Dermis blood vessel endothelial cell (primary cell): ENCODE measurements at places on chromosomes 5 and 9.

- DNase-seq, result no peak
Measured at GRCh38 chr9:135739271-135740220, 37.6 kb downstream of the KCNT1 start.

- no peak for DNase-seq
Measured at GRCh38 chr5:124301850-124302249, 444.6 kb downstream of the ZNF608 start.

DNA sequence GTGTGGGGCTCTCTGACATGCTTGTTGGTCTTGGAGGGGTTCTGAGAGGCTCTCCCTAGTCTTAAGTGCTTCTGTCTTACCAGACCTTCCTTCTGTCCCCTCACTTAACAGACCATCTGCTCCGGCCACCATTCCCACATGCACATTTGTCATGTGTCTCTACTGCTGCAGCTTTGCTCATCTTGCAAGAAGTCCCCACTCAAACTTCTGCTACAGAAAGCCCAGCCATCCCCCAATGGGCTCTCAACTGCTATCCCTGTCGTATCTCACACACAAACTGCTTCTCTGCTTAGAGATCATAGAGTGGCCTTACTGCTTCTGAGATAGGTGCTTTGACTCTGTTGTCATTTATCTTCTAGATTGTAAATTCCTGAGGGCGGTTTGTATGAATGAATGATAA is 69.4 kb downstream of the NUP214 start:
- DNase-seq, result no peak

DNA sequence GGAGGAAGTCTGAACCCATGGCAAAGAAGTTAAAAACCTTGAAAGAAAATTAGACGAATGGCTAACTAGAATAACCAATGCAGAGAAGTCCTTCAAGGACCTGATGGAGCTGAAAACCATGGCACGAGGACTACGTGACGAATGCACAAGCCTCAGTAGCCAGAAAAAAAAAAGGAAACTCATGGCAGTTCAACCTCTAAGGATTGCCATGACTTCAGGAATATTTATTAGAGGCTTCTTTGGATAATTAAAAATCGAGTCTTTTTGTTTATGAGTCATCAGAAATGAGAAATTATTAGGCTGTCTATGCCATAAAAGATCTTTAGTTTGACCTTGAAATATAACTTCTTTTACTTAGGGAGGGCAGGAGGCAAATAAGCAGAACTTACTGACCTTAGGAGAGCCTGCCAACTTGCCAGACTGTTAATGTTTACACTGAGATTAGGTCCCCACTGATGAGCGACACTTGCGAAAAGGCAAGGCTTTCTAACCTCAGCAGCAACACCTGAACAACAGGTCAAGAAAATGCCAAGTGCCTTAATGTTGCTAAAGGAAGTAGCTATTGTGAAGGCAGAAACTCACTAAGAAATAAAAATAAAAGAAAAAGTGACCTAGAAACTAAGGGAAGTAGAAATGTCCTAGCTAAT is 55.2 kb upstream of the TUSC1 start:
- DNase-seq, result no peak

DNA sequence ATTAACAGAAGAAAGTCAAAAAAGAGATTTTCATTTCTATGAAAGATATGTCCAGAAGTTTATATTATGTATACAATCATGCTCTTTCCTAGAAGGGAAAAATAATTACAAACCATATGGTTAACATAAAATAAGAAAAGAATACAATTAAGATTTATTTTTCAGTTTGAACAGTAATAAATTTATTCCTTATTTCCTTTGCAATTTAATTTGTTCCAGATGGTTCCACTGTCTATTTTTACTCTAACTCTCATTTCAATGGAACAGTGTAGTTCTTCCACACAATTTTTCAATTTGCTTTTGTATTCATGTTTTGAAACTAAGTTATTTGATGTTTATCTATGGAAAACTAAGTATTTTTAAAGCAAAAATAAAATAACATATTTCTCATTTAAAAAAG is 1026.3 kb downstream of the TAF11L14 start:
- DNase-seq, result no peak

DNA sequence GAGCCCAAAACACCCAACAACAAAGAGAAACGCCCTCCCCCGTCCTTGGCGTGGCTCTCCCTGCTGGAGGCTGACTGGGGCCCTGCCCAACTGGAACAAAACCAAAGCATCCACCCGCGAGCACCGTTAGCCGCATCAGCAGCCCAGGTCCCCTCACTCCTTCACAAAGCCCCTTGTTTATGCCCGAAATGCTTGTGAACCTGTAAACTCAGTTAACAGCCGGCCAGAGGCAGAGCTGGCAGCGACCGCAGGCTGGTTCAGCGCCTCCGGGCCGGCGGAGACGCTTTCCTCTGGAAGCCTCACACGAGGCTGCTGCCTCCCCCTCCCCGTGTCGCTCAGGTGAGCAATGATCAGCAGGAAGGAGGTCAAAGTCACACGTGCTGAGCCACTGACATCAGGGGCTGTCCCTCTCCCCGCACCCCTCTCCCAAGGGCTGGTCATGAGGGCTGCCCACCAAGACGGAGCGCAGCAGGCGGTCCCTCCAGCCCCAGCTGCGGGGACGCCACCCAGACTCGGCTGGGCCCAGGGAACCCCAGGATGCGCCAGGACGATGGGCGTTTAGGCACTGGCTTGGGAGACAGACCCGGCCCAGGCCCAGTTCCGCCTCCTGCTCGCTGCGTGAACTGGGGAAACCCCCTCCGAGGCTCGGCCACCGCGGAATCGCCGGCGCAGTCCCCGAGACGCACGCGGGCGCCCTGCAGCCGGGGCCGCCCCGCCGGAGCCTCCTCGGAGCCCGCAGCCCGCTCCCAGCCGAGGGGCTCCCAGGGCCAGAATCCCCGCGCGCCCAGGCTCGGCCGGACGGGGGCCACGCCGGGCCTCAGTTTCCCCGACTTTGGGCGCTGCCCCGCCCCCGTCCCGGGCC is 563 bp downstream of the SNAPC4 start:
- DNase-seq, result peak; percentile 33

GRCh38 chr9:14119694-14120514 is 194.0 kb downstream of the NFIB start:
- peak; percentile 18 for DNase-seq

DNA sequence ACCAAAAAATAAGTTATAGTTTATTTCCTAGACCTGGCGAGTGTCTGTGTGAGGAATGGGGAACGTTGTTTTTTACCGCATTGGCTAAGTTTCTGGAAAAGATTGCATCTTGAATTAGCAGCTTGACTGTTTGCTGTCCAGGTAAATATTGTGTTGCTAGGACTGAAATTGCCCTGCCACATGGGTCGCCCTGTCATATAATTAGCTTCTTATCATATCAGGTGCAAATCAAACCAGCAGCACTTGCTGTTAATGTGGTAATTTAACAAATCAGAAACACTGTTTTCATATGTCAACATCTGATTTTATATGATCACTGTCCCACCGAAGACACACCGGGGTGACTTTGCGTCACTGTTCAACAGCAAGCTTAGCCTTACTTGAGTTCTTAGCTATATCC is 63.7 kb upstream of the ZNF622 start:
- DNase-seq, result no peak

- no peak for DNase-seq
Measured at GRCh38 chr9:129385211-129385934, 207.3 kb upstream of the IER5L start.

GRCh38 chr9:89923961-89924504 is 319.2 kb downstream of the GADD45G start:
- DNase-seq, result no peak

- no peak for DNase-seq
Measured at GRCh38 chr5:116038817-116039216, 6.5 kb downstream of the ARL14EPL start.

DNA sequence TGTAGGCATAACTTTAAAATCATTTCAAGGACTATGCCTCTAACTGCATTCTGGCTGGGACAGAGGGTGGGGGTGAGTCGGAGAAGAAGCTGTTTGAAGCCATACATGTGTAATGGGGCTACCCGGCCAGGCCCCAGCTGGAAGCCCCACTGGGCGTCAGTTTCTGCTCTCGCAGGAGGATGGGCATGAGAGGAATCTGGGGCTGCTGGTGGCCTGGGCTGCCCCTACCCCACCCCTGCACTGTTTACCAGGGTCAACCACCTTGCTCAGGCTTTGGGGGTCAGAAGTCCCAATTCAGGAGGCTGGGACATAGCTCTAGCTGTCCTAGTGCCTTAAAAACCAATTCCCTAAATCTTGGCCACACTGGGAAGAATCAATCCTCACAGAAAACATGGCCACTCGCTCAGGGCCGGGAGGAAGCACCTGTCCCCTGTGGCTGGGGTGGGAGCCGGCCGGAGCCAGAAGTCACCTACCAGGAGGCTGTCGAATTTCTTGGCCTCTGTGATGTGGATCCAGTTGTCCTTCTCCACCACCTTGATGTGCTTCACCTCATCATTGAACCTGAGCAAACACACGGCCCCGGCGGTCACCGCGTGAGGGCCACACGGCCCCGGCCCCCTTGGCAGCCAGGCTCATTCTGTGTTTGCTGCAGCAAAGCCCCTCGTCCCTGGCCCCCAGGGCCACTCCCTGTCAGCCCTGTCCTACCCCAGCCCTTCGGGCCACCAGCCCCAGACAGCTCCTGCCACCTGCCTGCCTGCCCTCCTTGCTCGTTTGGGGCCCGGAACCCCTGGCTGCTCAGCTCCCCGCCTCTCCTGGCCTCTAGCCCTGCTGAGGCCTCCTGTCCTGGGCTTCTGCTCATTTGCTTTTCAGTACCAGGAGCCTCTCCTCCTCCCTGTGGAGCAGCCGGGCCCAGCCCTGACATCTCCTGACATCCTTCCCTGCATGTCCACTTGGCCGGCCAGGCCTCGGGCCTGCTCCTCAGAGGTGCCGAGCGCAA is 33.6 kb upstream of the SARDH start:
- DNase-seq, result no peak

- no peak for DNase-seq
Measured at GRCh38 chr5:118439831-118440230, 548.5 kb downstream of the DTWD2 start.

DNA sequence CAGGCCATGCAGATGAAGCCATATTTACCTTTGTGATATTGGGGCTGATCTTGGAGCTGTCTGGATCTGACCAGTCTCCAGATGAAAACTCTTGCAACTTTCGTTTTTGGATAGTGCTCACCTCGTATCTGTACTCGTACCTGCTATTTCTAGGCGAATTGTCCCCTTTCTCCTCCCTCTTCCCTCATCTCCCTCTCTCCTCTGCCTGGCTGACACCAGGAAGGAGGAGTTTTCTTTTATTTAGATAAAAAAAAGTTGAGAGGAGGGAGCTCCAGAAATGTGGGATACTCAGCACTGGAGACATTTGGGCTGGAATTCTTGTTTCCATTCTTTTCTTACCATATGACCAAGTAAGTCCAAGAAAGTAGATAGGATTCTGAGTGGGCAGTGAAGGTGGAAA is 54.6 kb upstream of the ABL1 start:
- DNase-seq, result no peak

DNA sequence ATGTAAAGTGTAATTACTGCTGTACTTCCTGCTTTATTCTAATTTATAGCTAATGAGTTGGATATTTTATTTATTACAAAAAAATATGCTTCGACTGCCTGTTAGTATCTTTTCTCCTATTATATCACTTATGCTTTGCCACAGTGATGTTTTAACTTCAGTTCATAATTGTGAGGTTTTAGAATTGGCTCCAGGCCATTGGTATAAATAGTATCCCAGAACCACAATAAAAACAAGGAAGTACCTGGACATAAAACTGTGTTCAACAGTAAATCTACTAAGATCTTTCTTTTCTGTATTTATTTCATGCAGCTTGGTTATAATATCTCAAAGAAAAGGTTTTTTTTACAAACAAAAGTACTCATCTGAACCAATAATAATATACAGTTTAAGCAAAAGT is 354.3 kb upstream of the CDH9 start:
- no peak for DNase-seq

DNA sequence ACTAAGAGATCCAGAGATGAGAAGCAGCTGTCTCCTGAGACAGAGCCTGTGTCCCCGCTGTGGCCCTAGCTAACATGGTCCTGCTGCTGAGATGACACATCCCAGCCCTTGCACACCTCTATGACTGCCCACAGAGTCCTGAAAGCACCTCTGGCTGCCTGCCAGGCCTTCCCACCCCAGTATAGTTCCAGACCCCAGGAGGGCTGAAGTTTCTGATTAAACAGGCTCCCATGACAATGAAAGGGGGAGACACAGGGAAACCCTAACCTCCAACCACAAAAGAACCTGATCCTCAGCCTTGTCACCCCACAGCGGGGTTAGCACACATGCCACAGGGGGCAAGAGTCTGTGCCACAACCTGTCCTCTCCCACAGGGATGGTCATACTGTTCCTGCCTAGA is 15.6 kb downstream of the CIZ1 start:
- no peak for DNase-seq

DNA sequence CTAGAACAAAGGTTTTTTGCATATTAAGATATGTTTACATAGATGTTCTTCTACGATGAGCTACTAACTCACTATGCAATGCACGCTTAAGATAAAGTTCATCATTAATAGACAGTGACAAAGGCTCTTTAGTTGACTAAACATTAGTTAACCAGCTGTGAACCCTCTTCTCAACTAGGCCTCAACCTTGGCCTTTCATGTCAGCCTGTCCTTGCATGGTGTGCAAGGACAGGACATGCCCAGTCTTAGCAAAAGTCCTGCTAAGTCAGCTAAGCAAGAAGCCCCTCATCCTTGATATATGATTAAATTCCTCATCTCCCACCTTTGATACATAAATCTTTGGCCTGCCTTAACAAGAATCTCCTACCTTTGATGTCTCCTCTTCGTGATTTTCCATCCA is 50.9 kb downstream of the PLPP1 start:
- DNase-seq, result no peak

DNA sequence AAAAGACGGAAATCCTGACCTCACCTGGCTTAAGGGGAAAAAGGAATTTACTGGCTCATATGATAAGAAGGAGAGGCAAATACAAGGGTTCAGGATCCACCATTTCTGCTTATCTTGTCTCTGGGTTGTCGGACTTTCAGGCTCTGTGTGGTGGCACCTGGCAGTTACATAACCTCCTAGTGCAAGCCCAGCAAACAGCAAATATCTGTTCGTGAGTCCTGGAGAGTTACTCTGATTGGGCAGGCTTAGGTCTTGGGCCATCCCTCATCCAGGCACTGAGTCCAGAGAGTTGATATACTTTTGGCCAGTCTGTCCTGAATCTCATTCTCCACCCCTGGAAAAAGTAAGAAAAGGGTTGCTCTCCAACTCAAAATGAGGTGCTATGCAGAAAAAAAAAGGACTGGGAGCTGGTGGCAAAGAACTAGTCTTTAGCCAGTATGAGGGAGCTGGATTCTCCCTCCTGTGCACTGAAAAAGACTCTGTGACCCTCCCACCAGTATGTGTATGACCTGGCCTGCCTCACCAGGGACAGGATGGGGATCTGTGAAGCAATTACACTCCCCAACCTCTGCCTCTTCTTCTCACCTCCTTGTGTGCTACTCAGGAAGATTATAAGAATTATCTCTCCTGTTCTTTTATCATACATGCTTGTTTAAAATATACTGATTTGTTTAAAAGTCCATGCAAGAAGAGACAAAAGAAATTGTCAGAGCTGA is 282.9 kb downstream of the ARHGAP26 start:
- DNase-seq, result no peak

DNA sequence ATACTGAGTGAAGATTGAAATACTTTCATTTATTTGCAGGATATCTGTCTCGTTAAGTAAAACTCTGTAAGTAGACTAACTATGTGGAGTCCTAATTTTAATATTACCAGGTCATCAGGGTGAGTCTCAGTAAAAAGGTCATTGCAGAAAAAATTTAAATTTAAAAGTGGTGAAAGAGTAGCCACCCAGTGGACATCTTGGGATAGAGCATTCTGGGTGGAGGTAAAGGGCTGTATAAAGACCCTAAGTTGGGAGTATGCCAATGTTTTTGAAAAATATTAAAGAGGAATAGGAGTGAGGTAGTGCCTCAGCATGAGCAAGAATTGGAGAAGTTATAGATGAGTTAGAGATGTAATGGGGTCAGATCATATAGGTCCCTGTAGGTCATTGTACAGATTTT is 145.5 kb downstream of the HMHB1 start:
- no peak for DNase-seq
